ENCODE measurements at places on chromosomes 13 and 19. TPM values are rescaled to one million over a fixed set of nuclear protein-coding genes. Genes with fewer than 3 reads are reported as not detected.

DNA sequence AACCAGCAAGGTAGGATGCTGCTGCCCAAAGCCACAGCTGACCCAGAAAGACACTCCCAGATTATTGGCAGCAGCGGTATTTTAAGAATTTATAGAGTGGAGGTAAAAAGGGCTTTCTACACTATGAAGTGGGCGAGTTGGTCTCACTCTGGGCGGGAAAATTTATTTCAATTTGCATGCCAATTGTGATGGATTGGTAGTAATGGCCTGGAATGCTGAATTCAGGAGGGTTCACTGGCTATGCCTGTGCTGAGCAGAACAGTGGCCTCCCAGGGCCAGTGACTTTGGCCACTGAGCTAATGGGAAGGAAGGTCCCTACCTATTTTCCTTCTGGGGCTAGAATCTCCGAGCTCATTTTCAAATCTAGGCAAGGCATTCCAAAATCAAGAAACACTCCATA lies 243.5 kb downstream of the TSHZ3 start:
- no peak for DNase-seq

DNA sequence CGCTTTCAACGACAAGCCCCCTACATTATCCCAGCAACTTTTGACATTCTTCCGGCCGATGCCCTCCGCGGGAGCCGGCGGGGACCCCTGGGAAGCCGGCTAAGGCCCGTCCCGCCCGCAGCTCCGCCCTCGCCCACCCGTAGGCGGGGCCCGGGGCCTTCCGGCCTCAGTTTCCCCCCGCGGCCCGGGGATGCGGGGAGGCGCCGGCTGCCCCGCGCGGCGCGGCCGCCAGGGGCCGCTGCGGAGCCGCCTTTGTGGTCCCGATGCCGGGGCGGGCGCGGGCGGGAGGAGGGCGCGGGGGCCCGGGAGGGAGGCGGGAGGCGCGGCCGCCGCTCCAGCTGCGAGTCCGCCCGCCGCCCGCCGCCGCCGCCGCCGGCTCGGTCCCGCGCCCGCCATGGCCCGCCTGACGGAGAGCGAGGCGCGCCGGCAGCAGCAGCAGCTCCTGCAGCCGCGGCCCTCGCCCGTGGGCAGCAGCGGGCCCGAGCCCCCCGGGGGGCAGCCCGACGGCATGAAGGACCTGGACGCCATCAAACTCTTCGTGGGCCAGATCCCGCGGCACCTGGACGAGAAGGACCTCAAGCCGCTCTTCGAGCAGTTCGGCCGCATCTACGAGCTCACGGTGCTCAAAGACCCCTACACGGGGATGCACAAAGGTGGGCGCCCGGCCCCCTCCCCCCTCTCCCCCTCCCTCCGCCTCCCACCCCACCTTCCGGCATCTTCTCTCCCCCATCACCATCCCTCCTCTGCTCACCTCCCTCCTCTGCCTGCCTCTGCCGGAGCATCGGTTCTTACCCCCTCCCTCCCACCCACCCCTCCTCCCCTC lies at the start of gene CELF5:
Gene CELF5 (plus strand): TSS at position 316 of the 823 bp plus-strand sequence. CDS start 79 bp downstream, at position 395.
- peak; percentile 56 for DNase-seq

Gene KLK12
- total RNA-seq, result not detected

Gene PGLYRP2
- total RNA-seq, result not detected

Gene OR7A5
- not detected for total RNA-seq

Gene SLC46A3
- total RNA-seq, result 15.4 TPM

DNA sequence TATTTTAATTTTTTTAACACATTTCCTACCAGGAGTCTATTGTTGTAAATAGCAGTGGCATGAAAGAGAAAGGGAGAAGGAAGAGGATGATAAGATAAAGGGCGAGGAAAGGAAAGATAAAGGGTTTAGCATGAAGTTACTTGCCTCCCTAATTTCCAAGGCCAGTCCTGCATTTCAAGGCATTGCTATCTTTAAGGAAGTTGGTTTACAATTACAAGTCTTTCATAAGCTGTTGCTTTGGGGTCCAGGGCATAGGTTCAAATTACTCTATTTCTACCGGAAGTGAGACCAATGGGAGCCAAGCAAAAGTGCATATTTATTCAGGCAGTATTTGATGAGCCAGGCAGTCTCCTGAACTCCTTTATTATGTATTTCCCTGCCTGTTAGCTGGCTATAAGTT lies 27.7 kb upstream of the UBL3 start:
- DNase-seq, result peak; percentile 22

All from SJCRH30 (cell line).